ENCODE measurements at places on chromosomes 5 and 9. TPM values are rescaled to one million over a fixed set of nuclear protein-coding genes. Genes with fewer than 3 reads are reported as not detected.

Gene HBEGF
- 1.7 TPM for total RNA-seq

Gene ANKRD20A1
- total RNA-seq, result 0.73 TPM

Gene NTNG2
- total RNA-seq, result 2.0 TPM

Gene PHF24
- under 0.01 TPM for total RNA-seq

Gene RGS7BP
- not detected for total RNA-seq

Gene ITK
- not detected for total RNA-seq

Gene CARTPT
- not detected for total RNA-seq

Gene SPRY4
- 2.5 TPM for total RNA-seq

Gene COL5A1
- 294 TPM for total RNA-seq

Measured in smooth muscle cell of trachea (primary cell).